ENCODE measurements at places on chromosomes 16 and 17. TPM values are rescaled to one million over a fixed set of nuclear protein-coding genes. Genes with fewer than 3 reads are reported as not detected.

Gene SLFN14
- total RNA-seq: 0.39 TPM

Gene TNP2
- not detected for total RNA-seq

Gene HS3ST2
- total RNA-seq: 3.4 TPM

Gene KRTAP4-3
- total RNA-seq: not detected

Gene KRTAP4-9
- total RNA-seq: not detected

Gene SP2
- 18.7 TPM for total RNA-seq

Gene KRTAP9-8
- total RNA-seq: not detected

Gene NEURL4
- total RNA-seq: 15.3 TPM

Gene CEP295NL
- 2.7 TPM for total RNA-seq

Gene MT1E
- total RNA-seq: 127 TPM

DNA sequence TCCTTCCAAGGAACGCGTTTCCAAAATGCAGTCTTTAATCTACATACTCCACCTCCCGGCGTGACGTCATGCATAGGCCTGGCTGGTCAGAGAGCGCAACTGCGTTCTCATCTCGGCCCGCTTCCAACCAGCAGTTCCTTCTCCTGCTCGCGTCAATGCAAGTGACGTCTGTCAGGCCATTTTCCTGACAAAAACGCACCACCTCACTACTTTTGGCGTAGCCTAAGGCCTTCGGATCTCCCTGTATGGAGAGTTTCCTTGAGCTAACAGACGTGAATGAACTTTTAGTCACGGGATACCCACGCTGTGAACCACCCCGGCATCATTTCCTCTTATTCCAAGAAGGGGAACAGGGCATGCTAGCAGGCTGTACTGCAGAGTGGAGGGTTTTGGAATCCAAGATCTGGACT is 25.0 kb downstream of the TEX14 start:
- no peaks in the 10 kb centered on the region for H3K27me3 ChIP-seq
- peak; percentile 84 for DNase-seq
- peak overlapping the region; percentile 64 for H3K27ac ChIP-seq
- H3K4me1 ChIP-seq: no peaks in the 10 kb centered on the region

GRCh38 chr16:35745191-35745590 is 2285.8 kb downstream of the TP53TG3F start:
- no peaks in the 10 kb centered on the region for H3K36me3 ChIP-seq
- H3K4me3 ChIP-seq: no peak overlapping the region
- DNase-seq: no peak
- no peak overlapping the region for H3K27ac ChIP-seq
- no peaks in the 10 kb centered on the region for H3K4me1 ChIP-seq

GRCh38 chr16:10031473-10031872 is 150.8 kb downstream of the GRIN2A start:
- DNase-seq: no peak
- no peaks in the 10 kb centered on the region for H3K4me1 ChIP-seq
- H3K27me3 ChIP-seq: no peaks in the 10 kb centered on the region
- no peak overlapping the region for H3K27ac ChIP-seq
- no peak overlapping the region for H3K4me3 ChIP-seq
- H3K36me3 ChIP-seq: no peaks in the 10 kb centered on the region

GRCh38 chr16:9102943-9103342 is 11.5 kb downstream of the HAPSTR1 start:
- no peak overlapping the region for H3K4me3 ChIP-seq
- no peaks in the 10 kb centered on the region for H3K36me3 ChIP-seq

DNA sequence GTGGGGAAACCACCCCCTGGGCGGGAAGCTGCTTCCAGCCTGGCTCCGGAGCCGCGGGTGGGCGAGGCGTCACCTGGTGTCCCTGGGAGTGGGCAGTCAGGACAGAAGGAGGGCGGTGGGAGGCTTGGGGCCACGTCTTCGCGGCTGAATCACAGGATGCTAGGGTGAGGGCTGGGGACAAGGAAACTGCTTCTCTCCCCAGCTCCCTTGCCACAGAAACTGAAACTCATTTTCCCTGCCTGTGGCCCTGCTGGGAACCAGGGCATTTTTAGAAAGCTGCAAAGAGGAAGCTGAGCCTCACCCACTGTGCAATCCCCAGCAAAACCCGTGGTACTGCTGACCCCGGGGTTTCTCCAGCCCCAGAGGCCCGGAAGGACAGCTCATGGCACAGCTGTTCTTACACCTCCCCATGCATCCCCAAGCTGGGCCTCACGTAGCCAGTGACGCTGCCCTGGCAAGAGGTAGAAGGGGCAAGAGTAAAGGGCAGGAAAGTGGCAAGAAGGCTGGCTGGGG is 8.2 kb downstream of the RHBDF2 start:
- H3K27me3 ChIP-seq: no peaks in the 10 kb centered on the region
- H3K36me3 ChIP-seq: no peaks in the 10 kb centered on the region
- H3K4me1 ChIP-seq: peaks cover 34% of the 10 kb centered on the region
- peak; percentile 83 for DNase-seq
- H3K27ac ChIP-seq: peak overlapping the region; percentile 95

DNA sequence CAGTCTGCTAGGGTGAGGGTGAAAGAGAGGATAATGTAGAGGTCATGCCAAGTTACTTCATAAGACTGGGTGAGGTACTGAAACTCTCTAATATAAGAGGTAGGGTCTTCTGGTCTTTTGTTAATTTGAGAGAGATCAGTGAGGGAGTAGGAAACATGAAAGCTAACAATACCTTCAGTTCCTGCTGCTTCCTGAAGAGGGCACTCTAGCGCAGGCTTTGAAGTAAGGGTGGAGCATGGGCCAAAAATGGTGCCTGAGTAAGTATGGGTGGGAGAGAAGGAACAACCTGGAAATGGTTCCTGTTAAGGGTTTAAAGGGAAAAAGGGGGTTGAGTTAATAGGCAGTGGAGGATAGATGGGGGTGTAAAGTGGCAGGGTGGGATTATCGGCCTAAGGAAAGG is 2449.5 kb downstream of the TP53TG3F start:
- H3K27me3 ChIP-seq: no peaks in the 10 kb centered on the region
- H3K4me1 ChIP-seq: no peaks in the 10 kb centered on the region
- no peak for DNase-seq
- H3K36me3 ChIP-seq: no peaks in the 10 kb centered on the region

DNA sequence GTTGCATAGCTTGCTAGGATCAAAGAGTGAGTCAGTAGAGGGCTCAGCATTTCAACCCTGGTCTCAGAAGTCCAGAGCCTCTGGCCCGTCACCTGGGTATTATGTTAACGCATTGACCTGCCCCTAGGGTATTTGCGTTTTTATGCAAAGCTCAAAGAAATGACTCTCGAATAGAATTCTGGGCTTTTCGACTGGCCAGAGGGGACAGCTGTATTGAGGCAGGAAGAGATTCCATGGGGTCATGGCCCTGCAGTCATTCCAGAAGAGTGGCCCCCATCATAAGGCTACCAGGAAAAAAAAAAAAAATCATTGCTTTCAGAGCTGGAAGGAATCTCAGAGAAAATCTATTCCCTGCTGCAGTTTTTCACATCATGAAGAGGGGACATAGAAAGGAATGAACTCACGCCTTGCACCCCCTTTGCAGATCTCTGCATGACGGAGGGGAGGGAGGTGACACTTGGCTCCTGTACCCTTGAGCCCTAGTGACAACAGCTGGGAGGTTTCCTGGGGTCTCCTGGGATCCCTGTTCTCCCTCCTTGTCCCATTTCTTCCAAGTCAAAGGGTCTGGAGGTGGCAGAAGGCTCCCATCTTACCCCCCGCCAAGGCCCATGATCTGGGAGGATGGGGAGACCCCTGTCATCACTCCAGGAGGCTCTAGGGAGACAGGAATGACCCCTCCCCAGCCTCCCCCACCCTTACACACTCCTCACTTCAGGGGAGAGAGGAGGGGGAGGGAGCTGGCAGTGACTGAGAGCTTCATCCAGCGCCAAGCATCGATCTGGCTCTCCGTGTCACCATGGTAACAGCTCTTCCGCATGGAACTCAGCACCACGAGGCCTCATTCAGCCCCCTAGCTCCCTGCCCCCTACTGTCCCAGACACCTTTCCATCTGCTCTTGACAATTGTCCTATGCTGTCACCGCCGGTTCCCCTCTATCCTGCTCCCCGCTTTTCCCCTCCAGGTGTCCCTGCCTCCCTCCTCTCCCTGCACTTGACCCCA is 35.8 kb downstream of the GP2 start:
- no peaks in the 10 kb centered on the region for H3K36me3 ChIP-seq
- H3K4me1 ChIP-seq: no peaks in the 10 kb centered on the region
- H3K27ac ChIP-seq: no peak overlapping the region
- no peak overlapping the region for H3K4me3 ChIP-seq

GRCh38 chr16:1678500-1679098 is 520 bp downstream of the JPT2 start:
- peak overlapping the region; percentile 48 for H3K4me3 ChIP-seq
- peak; percentile 57 for DNase-seq
- H3K27me3 ChIP-seq: no peaks in the 10 kb centered on the region

DNA sequence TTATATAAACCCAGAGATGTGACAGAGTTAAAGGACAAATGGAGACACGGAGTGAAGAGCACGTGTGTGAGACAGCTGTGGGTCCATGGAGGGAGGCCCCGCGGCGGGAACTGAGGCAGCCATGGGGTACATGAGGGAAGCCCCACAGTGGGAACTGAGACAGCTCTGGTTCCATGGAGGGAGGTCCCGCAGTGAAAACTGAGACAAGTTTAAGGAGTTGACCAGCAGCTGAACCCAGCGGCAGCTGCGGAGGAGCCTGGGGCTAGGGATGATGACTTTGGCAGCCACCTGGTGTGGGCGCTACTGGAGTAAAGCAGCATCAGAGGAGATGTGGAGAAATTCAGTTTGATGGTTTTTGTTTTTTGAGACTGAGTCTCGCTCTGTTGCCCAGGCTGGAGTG is 185.1 kb downstream of the RPTOR start:
- no peaks in the 10 kb centered on the region for H3K4me1 ChIP-seq
- no peak overlapping the region for H3K4me3 ChIP-seq
- no peaks in the 10 kb centered on the region for H3K27me3 ChIP-seq

DNA sequence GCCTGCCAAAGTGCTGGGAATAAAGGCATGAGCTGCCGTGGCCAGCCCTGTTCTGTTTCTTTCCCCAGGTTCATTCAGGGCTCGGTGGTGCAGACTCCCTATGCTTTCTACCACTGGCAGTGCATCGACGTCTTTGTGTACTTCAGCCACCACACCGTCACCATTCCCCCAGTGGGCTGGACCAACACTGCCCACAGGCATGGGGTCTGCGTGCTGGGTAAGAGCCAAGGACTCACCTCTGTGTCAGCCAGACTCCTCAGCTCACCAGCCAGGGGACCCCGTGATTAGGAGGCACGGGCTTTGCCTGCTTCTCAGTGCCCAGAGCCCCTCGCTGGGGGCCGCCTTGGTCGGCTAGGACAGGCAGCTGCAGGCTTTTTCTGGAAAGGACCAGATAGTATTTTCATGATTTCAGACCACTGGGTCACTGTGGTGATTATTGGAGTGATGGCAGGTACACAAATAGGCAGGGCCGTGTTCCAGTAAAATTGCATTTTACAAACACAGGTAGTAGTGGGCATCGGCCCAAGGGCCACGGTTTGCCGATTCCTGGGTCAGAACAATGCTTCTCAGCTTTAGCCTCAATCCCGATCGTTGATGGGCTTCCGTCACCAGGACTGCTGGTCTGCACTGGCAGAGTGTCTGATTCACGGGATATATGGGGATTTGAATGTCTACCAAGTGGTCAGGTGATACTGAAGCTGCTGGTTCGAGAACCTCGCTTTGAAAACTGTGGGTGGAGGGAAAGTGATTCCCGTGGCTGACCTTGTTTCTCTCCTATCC is 5.0 kb downstream of the ENGASE start:
- no peaks in the 10 kb centered on the region for H3K27me3 ChIP-seq
- DNase-seq: no peak

DNA sequence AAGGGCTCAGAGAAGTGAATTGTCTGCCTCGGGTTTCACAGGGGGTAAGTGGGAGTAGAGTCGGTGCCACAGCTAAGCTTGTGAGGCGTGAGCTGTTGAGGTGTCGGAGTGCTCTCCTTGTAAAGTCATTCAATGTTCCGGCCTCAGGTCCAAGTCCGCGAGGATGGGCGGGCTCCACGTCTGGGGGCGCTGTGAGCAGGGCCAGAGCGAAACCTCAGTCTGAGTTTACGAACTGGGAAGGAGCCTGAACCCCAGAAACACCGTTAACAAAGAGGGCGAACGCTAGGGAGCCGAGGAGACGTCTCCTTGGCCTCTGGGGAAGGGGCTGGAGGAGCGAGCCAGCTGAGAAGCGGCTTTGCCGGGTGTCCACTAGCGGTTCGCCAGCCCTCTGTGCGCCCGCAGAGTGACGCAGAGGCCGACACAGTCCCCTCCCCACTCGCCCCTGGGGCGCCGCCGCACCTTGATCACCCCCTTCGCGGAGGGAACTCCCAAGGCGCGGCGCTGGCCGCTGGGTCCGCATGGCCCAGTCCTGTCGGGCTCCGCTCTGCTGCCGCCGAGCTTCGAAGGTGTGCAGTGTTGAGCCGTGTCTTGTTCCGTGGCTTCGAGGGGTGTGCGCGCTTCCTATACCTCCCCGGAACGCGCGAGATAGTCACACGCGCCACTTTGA is 4.9 kb downstream of the IRX3 start:
- H3K4me3 ChIP-seq: no peak overlapping the region
- peaks cover 47% of the 10 kb centered on the region for H3K27me3 ChIP-seq
- peaks cover 6% of the 10 kb centered on the region for H3K4me1 ChIP-seq
- no peaks in the 10 kb centered on the region for H3K36me3 ChIP-seq

DNA sequence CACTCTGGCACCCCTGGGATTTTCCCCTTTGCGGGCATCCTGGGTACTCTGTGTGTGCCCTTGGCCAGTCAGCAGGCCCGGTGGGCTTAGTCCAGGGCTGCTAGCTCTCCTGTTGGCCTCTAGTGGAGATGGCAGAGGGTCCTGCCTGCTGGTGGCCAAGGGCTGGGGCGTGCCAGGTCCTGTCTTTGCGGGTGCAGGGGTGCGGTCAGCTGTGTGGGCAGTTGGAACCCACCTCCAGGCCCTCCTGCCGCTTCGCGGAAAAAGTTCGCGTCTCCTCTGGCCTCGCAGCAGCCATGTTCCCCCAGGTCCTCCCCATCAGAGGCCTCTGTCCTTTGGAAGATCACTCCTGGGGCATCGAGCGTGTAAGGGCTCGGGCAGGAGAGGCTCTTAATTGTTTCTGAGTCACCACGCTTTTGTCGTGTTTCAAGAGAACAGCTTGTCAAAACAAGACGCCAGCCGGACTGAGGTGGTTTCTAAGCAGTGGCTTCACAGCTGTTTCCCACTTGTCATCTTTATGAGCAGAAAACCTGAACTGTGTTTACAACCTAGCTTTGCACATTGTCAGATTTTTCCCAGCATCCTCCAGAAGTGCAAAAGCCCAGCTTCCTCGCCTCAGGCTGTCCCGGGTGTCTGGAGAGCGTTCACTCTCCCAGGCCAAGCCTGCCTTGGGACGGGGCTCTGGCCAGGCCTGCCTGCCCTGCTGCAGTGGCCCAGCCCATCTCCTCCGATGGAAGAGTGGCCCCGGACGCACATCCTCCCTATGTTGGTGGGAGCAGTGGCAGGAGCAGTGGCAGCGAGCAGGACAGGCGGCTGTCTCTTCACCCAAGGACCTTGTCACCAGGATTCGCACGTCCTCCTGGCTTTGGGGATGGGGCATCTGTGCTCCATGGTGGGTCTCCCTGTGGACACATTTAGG is 5.0 kb upstream of the DNASE1L2 start:
- DNase-seq: no peak
- H3K27ac ChIP-seq: no peak overlapping the region
- H3K27me3 ChIP-seq: no peaks in the 10 kb centered on the region
- H3K4me1 ChIP-seq: peaks cover 11% of the 10 kb centered on the region
- H3K4me3 ChIP-seq: no peak overlapping the region

All from adrenal gland (tissue), 19 donors.